ENCODE measurements at places on chromosomes 1 and 21. TPM values are rescaled to one million over a fixed set of nuclear protein-coding genes. Genes with fewer than 3 reads are reported as not detected.

DNA sequence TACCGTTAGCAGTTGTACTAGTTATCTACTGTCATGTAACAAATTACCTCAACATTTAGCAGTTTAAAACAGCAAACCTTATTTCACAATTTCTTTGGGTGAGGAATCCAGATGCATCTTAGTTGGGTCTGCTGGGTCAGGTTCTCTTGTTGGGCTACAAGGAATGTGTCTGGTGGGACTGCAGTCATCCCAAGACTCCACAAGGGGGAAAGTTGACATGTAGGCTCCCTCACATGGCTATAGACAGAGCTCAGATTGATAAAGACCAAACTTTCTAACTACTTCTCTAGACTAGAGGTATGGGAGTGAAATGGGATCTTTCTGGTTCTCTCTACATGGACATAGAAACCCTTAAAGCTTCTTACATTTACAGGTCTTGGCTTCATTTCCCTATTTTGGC lies 160.9 kb downstream of the UCK2 start:
- DNase-seq = no peak

DNA sequence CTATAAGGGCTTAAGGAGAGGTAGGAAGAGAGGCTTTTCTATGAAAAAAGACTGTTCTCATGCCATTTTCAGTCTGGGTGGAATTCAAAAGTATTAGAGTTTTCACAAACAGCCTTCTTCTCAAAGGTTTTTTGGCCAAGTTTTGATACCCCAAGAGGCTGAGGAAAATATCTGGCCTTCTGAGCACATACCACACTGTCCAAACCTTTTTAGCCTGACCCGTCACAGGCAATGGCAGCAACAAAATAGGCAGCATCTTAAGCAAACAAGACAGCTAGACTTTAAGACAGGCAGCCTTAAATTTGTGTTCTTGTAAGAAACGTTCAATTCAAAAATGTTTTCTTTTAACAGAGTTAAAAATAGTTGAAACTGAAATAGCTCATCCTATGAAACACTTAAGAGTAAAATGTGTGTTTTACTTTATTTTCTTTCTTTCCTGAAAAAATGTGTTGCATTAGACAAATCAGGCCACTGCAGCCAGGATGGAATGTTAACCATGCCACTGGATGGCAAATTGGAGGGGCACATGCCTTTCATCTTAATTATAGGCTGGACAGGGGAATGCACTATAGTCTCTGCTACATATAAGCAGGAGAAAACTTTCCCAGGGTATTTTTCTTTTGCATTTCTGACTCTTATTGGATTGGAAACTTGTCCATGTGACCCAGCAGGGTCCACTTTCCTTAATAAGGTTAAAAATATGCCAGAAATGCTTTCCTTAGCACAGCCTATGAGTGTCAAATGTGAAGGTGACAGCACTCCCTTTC lies 315.0 kb downstream of the TGFB2 start:
- no peak for DNase-seq

GRCh38 chr1:192067360-192067759 lies 90.9 kb upstream of the RGS18 start:
- no peak for DNase-seq

DNA sequence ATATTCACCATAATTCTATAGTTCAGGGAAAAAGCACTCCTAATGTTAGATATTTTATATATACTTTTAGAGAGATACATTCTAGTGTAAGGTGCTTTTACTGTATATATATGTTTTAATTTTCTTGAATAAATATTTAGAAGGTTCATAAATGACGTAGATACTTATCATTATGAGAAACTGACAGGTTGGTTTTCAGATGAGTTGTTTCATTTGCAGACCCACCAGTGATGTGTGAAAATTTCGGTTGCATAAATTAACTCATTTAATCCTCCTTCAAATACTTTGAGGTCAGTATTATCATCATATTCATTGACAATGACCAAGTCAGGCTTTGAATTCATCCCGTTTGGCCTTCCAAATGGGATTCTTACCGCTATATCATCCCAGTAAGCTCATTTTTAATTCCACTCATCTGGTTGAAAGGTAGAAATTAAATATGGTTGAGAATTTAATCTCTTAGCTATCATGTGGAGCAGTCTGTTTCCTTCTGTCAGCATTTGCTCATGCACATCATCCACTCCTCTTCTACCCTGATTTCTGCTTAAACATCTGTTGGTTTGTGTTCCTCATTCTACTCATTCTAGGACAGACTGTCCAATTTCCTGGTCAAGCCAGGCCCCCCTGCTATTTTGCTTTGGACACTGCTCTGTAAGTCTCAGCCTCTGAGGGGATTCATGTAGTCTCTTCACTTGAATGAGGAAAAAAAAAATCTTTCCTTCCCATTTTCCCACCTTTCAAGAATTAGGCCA lies 1156.6 kb downstream of the PLA2G4A start:
- DNase-seq = no peak

DNA sequence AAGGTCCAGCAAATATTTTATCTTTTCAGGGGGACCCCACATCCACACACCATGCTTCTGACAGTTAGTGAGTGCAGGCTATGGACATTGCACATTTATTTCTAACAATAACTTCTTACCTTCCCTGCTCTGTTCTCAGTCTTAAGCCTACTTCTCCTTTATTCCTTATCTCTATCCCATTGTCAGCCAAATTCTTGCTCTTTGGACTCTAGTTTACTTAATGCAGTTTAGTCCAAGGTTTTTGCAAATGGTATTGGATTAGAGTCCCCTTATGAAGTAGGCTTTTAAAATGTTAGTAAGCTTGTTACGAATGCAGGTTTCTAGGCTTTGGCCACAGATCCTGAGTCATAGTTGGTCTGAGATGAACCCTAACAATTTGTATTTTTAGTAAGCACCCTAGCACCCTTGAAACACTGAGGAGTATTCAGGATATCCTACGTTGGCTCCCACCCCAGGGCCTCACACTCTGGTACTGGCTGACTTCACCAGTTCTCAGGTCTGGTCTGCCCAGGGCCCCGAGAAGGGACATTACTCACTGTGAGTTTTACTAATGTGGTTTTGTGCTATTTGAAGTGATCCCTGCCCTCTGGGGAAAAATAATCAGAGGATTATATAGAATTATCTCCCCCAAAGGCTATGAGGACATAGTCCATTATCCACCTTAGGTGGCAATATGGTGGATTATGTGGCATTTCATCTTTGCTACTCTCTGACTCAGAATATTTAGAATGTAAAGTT lies 239.5 kb downstream of the TGFB2 start:
- DNase-seq = no peak

GRCh38 chr21:32728456-32728839 lies 635 bp upstream of the SYNJ1 start:
- no peak for DNase-seq

- DNase-seq = peak; percentile 8
Observed at GRCh38 chr1:116131866-116132605, 20.8 kb downstream of the MAB21L3 start.

The FCGR3B gene
- total RNA-seq = 0.22 TPM

The ELAPOR1 gene
- 110 TPM for total RNA-seq

The TACSTD2 gene
- 1.2 TPM for total RNA-seq

The OR14K1 gene
- not detected for total RNA-seq

The AMY2A gene
- 1.4 TPM for total RNA-seq

The CD84 gene
- 1.3 TPM for total RNA-seq
